Activated CD4-positive, alpha-beta T cell treated with anti-CD3 and anti-CD28 coated beads, Interleukin-2, amount 50 U/mL, for 24 hours (primary cell): ENCODE measurements at places on chromosomes 7 and 10.

DNA sequence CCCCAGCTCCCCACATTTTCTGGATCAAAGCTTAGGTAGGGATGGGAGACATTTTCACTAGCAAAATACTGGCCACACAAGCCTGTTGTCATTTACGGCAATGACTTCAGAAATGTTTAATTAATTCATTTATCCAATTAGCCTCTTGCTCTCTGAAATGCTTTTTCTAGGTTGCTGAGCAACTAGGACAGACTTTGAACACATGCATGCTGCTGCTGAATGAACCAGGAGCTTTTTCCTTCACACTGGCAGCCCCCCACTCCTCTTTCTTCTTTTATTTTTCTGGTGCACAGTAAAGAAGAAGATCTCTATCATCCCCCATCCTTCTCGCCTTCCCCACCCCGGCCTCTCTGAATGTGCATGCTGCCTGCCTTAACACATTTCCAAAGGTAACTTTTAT lies 22.5 kb downstream of the SORCS3 start:
- DNase-seq = no peak

DNA sequence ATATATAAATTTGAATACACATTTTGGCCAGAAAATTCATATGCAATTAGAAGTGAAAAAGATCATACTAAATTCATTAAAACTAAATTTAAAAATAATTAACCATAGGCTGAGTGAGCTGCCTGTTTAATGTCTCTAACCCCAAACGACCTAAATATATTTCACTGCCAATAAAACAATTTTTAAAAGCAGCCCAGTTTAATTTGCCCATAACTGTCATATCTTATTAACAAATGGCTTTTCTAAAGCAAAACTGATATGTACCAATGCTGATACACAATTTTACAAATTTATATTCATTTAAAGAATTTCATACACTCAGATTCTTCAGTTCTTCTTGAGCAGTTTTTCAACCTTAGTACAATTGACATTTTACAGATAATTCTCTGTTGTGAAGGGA lies 99.9 kb downstream of the CACNA2D1 start:
- no peak for DNase-seq

DNA sequence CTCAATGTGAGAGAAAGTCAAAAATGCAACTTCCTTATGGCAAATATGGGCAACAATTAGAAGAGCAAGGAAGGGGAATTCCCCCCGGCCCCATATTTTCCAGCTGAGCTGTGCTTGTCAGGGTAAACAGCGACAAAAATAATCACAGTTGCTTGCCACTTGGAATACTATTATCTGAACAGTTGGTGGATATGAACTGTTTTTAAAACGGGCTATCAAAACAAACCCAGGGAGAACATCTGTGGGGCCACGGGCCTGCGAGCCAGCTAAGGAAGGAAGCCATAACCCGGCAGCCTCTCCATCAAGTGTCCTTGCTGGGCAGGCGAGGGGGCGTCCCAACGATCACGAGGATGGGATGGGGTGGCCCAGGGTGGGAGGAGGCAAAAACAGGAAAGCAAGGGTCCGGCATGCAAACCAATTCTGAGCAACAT lies 228.4 kb downstream of the ARHGAP12 start:
- DNase-seq = no peak

GRCh38 chr7:92699560-92699959 lies 109.4 kb upstream of the FAM133B start:
- DNase-seq = no peak

DNA sequence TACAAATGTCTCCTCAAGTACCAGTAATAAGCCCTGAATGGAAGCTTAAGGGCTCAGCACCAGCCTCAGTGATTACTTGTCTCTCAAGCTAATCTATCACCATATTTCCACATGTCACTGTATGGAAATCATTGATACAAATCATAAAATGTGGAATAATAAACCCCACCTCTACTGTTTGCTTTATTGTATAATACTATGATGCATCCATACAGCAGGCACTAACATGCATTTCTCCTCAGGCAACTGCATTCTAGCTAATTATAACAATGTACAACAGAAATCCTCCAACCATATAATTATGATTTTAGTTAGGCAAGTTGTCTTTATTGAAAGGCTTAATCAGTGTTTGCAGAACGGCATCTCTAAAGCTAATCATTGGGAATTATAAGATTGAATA lies 26.2 kb downstream of the CRPPA start:
- no peak for DNase-seq

DNA sequence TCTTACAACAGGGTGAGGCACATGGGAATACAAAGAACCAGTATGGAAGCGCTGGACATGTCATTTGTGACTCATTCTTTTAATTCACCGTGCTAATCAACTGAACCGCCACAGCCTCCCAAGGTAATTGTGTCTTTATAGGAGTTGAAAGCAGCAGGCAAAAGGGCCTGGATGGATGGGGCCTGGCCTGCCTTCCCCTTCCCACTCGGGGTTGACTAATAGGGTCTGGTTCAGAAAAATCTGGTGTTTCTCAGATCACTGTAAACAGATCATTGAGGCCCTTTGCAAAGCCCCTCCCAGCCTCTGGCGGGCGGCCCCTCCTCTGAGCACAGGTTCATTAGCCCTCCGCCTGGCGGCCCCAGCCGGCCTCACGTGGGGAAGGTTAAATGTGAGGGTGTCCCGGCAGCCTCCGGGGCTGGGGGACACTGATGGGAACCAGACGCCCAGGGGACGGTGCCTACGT lies 100.8 kb downstream of the EBF3 start:
- DNase-seq = no peak

GRCh38 chr10:31702005-31702404 lies 226.6 kb downstream of the ARHGAP12 start:
- DNase-seq = no peak

DNA sequence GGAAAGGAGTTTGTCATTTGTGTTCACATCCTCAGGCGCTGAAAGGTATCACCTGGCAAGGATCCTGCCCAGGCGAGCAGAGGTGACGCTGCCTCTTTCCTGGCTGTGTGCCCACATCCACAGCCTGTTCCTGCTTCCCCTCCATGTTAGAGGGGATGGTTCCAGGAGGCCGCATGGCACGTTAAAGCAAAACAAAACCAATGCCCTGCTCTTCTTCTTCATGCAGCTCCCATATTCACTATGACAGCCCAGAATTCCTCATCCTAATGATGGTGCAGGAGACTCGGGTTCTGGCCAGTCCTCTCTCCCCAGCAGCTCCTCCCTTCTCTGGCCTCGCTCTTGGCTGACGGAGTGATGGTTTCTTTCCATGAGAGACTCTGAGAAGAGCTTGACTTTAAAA lies 678.5 kb upstream of the ANKRD30A start:
- no peak for DNase-seq

DNA sequence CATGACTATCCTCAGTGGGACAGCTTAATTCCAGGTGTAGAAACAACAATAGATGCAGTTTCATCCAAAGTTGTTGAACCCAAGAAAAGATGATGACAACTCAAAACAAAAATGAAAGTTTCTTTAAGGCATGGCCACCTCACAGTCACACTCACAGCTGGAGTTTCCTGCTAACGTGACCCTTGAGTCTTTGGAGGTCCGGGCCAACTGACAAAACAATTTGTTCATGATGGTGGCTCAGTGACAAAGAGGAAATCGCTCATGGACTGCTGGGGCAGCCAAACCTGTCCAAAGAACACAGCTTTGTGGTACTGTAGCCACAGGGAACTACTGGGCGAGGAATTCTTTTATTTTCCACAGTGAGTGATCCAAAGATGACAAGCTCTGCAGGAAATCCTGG lies 96.0 kb upstream of the JCAD start:
- DNase-seq = no peak

DNA sequence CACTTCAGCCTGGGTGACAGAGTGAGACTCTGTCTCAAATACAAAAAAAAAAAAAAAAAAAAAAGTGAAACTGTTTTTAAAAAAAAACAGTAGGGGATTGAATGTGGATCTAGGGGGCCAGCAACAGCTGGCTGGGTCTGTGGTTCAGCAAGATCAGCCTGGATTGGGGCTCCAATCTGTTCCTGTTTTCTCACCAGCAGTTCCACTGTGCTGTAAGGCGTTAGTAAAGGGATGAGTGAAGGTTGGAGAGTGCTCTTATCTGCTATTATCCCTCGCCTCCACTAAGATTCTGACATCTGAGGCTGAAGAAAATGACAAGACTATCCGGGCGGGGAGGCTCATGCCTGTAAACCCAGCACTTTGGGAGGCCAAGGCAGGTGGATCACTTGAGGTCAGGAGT lies 41.6 kb upstream of the GTF2IRD1 start:
- DNase-seq = no peak

DNA sequence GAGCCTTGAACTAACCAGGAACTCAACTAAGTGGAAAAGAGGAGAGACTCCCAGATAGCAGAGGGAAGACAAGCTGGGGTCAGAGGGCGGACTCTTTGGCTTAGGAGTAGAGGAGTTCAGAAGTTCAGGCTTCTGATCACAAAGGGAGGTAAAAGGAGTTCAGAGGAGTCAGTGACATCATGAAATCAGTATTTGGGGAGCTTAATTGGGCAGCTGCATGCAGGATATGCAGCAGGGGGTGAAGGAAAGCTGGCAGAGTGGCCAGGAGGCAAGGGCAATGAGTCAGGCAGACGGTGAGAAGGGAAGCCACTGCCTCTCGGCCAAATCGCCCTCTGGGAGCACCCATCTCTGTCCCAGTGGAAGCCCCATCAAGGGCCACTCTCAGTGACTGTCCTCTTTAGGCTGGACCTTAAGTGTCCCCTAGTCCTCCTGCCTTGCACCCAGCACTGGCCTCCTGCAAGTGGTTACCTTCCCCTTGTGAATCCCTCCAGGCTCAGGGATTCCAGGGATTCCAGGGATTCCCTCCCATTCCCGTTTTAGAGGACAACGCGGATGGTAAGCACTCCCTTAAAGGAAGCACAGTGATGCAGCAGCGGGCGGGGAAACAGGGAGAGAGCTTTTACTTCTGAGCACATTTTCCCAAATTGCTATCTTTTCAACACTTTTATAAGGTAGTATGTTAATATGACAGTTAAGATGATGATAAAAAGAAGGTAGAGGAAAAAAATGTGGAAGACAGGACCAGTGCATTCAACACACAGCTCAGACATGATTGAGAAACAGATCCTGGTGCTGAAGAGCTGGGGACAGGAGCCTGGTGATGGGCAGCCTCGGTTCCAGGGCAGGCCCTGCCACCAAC lies 72.6 kb downstream of the KCNMA1 start:
- DNase-seq = no peak

DNA sequence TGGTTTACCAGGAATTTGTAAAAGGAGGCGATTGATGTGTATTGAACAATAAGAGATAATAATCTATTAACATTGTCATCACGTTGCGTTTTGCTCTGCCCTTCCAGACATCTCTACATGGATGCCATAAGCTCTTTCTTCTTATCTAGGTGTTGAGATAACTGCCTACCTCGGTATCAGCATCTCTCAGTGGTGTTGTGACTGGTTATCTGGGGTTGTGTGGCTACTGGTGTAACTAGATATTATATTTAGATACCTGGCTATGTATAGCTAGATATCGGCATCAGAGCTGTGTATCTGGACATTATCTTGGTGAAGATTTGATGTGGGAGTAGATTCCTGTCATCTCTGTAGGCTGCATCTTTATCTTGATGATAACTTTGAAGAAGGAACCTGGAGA lies 17.2 kb downstream of the GATA3 start:
- DNase-seq = no peak

GRCh38 chr7:121419201-121420148 lies 23.4 kb upstream of the FAM3C start:
- no peak for DNase-seq

DNA sequence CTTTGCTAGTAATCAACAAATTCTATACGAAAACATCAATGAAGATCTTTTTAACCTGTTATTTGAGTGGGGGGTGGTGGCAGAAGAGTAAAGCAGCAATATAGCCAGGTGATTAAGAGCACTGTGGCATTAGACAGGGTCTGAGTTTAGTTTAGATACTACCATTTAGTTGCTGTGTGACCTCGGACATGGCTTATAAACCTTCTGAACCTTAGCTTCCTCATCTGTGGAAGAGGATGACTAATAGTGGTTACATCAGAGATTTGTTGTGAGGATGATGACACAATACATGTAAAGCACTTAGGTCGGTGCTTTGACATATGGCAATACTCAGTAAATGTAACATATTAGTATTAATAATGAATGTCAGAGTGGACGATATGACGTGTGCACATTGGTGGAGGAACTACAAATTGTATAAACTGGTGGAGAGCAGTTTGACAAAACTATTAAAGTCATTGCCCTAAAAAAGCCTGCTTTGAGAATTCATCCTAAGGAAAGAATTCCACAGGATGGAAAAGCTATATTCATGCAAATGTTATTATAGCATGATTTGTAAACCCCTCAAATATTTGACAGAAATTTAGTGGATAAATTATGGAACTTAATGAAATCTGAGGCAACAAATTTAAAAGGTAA lies 24.3 kb downstream of the SPAG6 start:
- no peak for DNase-seq

- no peak for DNase-seq
Measured at GRCh38 chr7:102098986-102099385, 187.7 kb upstream of the SH2B2 start.

GRCh38 chr10:121771966-121772365 lies 155.9 kb downstream of the ATE1 start:
- no peak for DNase-seq

- no peak for DNase-seq
Measured at GRCh38 chr7:75762350-75762917, 9.6 kb downstream of the CCL26 start.

GRCh38 chr10:38605153-38605661 lies 511.1 kb downstream of the ZNF37A start:
- DNase-seq = no peak

GRCh38 chr7:70886547-70886946 lies 245.4 kb upstream of the GALNT17 start:
- no peak for DNase-seq

DNA sequence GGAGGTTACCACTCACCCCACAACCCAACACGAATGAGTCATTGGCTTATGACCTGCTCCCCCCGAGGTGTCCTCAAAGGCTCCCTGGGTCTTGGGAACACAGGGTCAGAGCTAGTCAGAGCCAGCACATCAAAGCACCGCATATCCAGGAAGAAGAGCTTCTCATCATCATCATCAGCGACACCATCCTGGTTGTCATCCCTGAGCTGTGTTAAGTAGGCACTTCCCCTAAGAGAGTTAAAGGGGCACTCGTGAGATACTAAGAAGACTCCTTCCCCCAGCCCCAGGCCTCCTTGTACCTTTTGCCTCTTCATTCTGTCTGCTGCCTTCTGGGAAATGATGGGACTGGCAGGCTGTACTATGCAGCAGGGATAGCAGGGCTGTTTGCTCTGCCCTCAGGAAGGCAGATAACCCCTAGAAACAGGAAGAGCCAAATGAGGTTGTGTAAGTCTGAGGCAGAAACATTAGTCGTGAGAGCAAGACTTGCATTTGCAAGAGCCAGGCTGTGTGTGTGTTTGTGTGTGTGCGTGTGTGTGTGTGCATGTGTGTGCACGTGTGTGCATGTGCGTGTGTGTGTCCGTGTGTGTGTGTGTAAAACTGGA lies 11.1 kb upstream of the CPA1 start:
- no peak for DNase-seq

- no peak for DNase-seq
Measured at GRCh38 chr10:47451273-47451997, 32.5 kb downstream of the ANXA8 start.

- no peak for DNase-seq
Measured at GRCh38 chr7:128920913-128921582, 10.5 kb upstream of the KCP start.
